Stimulated activated CD4-positive, alpha-beta T cell treated with anti-CD3 and anti-CD28 coated beads, Interleukin-2, amount 100 ng/mL, for 4 hours (primary cell): ENCODE measurements at places on chromosomes 13 and 19.

- DNase-seq = no peak
These were observed 37.1 kb downstream of the DZIP1 start for GRCh38 chr13:95607366-95607765.

DNA sequence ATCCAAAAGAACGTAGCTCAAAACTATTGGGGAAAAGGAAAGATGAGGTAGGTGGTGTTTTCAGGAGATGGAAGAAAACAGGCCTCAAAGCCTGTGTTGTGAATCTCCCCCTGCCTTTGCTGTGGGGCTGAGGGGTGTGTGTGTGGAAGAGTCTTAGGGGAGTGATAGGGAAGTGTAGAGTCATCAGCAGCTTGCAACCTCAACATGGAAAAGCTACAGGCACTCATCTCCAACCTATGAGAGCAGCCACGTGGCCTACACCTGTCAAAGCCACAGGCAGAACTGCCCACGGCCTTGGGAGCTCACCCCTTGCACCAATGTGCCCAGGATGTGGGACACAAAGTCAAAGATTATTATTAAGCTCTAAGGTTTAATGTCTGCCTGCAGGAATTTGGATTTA is 4.3 kb upstream of the SIGLEC12 start:
- DNase-seq = no peak

DNA sequence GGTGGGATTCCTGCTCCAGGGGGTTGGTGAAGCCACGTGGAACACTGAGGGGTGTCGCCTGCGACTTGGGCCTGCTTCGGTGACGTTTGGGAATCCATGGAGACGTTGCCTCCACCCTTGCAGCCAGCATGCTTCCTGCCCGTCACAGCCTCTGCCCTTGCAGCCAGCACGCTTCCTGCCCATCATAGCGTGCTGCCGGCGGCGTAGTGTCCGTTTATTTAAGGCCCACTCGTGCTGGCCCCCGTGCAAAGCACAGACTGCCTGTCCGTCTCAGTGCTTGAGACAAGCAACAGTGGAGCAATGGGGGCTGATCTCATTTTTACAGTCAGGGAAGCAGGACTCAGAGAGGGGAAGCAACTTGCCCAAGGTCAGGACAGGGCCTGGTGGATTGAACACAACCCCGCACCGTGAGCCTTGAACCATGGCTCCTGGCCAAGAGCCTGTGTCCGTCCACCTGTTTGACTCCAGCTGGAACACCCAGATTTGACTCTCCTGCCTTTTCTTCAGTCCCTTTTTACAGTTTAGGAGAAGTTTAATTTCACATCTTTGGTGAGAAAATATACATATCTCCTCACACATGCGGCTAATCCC is 149.6 kb downstream of the TEX29 start:
- DNase-seq = no peak

- no peak for DNase-seq
These were observed 1466.9 kb downstream of the UQCRFS1 start for GRCh38 chr19:27745978-27746542.

DNA sequence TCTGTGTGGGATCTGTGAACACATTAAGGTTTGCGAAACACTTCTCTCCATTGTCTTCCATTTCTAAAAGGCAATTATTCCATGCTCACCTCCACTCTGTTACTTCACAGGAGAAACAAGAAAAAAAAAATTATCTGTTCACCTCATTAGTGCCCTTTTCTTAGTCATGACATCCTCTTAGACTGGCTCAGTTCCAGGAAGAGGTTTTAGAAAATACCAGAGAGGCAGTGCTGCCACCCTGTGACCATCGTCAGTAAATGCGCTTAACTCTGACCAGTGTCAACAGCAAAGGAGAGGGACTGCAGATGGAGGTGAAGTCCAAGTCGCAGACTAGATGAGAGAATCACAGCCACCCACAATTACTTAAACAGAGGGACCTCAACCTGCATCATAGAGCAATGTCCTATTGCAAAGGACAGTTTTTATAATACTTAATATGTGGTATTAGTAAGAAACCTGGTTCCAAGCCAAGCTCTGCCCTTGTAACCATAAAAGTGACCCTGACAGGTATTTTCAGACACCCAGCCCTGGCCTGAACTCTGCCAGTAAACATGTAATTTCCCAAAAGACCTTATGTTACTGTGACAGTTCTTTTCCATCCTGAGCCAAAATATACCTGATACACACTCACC is 19.4 kb downstream of the CEACAM21 start:
- peak; percentile 42 for DNase-seq

DNA sequence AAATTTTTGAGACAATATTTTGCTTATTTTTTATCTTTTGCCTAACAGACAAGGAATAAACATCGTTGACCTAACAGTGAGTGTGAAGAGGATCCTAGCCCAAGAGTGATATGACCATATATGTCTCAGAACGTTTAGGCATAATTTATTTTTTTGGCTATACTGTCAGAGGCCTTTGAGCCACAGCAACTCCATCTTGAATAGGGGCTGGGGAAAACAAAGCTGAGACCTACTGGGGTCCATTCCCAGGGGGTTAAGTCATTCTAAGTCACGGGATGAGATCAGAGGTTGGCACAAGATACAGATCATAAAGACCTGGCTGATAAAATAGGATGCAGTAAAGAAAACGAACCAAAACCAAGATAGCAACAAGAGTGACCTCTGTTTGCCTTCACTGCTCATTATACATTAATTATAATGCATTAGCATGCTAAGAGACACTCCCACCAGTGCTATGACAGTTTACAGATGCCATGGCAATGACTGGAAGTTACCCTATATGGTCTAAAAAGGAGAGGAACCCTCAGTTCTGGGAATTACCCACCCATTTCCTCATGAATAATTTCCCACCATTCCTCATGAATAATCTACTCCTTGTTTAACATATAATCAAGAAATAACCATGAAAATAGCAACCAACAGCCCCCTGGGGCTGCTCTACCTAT is 510.9 kb upstream of the PCDH9 start:
- DNase-seq = no peak

- no peak for DNase-seq
These were observed 45.5 kb downstream of the ZNF93 start for GRCh38 chr19:19946226-19946625.

- DNase-seq = no peak
These were observed 5.4 kb downstream of the RNU6-9 start for GRCh38 chr19:898663-899062.

DNA sequence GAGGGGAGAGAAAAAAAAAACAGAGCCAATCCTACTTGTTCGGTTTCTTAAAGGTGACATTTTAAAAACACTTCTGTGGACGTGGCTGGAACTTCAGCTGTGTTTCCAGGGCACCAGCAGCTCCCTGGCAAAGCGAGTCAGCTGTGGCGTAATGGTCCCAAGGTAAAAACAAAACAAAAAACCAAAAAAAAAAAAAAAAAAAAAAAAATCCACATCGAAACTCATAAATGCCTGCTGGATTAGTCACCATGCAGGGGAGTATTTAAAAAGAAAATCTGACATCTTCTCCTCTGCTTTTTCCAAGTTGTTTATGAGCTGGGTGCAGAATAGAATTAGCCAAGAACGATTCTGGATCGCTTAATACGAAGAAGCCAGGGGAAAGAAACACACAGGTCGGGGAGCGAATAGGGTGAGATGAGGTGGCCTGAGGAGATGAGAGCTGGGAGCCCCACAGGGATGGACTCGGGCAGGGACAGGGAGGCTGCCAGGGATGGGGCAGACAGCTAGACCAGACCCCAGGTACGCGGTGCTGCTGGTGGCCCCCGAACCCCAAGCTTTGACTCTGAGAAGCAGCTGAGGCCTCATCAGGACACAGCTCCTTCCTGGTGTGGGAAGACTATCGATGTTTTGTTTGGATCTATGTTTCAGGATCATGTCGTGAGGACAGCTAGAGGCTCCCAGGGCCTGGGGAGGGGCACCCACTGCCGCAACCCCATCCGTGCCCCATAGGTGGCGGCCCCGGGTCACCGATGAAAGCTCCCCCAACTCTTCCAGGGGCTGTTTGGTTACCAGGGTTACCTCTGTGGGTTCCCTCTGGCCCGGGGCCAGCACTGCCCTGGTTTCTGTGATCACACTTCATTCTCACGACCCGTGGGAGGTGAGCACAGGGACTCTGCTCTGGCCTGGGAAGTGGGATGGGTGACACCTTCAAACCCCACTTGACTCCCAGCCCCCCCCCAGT is 3.1 kb upstream of the CTXN1 start:
- DNase-seq = no peak

- no peak for DNase-seq
These were observed 47.4 kb downstream of the SIPA1L3 start for GRCh38 chr19:37954421-37954874.

DNA sequence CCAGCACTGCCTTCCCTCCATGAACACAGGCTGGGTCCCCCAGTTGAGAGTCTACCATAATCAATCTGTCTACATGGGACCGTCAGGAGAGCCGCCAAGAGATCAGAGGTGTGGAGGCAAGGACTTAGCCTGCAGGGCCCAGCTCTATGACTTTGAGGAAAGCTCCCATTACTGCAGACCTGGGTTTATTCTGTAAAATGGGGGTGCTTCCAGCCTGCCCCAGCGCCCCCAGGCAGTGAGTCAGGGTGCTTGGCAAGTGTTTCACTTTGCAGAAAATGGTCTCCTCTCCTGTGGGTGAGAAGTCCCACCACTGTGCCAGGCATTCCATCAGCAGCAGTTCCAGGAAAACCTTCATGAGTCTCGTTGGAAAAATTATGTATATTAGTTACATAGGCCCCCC is 75.5 kb upstream of the VSTM2B start:
- no peak for DNase-seq

GRCh38 chr13:108755083-108755482 is 125.7 kb downstream of the MYO16 start:
- no peak for DNase-seq

GRCh38 chr19:43591904-43592772 is 3.8 kb downstream of the IRGQ start:
- DNase-seq = no peak

GRCh38 chr19:38958301-38958700 is 17.2 kb downstream of the FBXO17 start:
- DNase-seq = no peak

DNA sequence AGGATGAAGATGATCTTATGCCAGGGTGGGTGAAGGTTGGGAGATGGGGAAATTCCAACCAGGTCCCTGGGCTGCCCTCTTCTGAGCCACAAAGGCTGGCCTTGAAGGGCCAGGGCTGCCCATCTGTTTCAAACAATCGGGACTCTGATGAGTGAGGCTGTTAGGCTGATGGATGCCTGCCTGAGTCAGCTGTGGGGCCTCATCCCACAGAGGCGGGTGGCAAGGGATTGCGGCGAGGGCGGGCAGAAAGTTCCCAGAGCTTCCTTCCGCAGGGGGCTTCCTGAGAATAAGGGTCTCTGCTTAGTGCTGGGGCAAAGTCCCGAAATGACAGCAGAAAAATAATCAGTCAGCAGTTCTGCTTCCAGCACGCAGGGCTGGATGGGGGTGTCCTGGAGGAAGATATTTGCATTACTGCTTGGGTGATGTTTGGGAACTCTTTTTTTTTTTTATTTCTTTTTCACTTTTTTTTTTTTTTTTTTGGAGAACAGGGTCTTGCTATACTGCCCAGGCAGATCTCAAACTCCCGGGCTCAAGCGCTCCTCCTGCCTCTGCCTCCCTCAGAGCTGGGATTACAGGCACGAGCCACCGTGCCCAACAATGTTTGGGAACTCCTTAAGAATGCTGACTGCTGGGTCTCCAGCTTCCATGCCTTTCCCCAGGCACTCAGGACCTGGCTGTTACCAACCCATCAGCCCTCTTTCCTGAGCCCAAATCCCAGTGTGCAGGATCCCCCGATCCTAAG is 14.1 kb downstream of the SH3GL1 start:
- DNase-seq = no peak

- DNase-seq = no peak
These were observed 12.6 kb downstream of the KHSRP start for GRCh38 chr19:6412061-6412446.

GRCh38 chr13:37753776-37754175 is 115.8 kb downstream of the TRPC4 start:
- DNase-seq = no peak

GRCh38 chr13:43879755-43880181 is at the start of gene LACC1:
Gene LACC1, plus strand, starts transcription at chr13:43879904. Its CDS starts 1,082 bp downstream, at chr13:43880986.
- no peak for DNase-seq

DNA sequence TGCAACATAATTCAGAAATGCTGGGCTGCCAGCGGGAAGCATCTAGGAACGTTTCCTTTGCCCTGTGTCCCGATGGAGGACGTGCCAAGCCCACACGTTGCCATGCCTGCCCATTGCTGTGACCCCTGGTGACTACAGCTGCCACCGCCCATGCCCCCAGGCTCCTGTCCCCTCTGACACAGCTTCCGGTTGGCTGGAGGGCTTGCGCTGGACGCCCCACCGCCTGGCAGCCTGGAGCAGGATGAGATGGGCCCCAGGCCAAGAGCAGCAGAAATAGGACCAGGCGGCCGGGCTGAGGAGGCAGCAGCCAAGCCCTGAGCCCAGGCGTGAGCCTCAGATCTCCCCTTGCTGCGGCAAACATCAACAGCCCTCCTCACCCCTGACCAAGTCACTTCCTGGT is 125.9 kb downstream of the COL4A2 start:
- DNase-seq = no peak

GRCh38 chr13:92177966-92178365 is 779.5 kb downstream of the GPC5 start:
- no peak for DNase-seq

GRCh38 chr13:112785483-112785856 is 95.6 kb downstream of the ATP11A start:
- no peak for DNase-seq

DNA sequence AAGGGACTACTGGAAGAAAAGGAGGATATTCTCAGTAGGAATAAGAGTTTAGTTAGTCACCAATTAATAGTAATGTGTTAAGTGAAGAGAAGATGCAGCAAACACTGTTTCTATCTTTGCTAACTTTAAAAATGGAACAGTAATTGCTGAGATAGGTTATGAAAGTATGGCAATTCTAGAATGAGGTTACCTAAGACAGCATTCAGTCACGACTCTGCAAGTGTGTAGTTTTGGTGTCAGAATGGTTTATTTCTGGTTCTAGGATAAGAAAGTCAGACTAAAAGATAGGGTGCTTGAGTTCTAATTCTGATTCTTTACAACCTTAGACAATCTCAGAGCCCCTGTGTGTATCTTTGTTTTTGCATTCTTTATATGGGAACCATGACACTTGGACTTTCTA is 138.1 kb downstream of the POU4F1 start:
- DNase-seq = no peak
